Stimulated activated CD4-positive, alpha-beta T cell treated with anti-CD3 and anti-CD28 coated beads, Interleukin-2, amount 100 ng/mL, for 24 hours (primary cell): ENCODE measurements at places on chromosomes 6 and 20.

DNA sequence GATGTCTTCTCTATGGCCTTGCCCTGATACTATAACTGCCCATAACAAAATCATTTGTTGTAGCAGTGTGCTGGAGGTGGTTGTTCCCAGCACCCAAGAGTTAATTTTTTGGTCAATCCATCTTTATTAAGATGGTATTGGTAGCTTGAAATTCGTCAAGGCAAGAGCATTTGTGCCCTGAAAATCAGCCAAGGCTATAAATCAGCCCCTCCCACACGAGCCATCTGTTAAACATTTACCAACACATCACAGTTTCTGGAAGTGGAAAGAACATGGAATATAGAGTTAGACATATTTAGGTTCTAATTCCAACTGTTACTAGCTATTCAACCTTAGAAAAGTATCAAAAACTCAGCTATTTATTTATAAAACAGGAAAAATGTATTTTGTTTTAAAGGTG, 888.4 kb upstream of the GJE1 start:
- no peak for DNase-seq

GRCh38 chr20:49682278-49682677, 31.4 kb downstream of the B4GALT5 start:
- DNase-seq, result no peak

- DNase-seq, result peak; percentile 35
Measured at GRCh38 chr6:112235956-112236355, 18.4 kb downstream of the LAMA4 start.

GRCh38 chr20:11235058-11235457, 561.3 kb upstream of the JAG1 start:
- DNase-seq, result no peak

DNA sequence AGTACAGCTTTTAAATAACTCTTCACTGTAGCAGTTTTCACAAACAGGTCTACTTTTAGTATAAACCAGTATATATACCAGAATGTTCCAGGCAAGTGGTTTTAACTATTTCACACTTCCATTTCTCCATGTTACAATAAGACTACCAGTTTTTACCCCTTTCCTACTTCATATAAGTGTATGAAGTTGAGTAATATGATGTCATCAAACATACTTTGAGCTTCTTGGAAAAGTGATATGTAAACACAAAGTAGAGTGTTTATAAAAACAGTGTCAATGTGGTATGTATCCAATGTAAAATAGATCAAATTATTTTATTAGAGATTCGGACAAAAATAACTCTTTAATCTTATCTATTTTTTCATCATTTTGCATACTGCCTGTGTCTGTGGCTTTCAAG, 2.5 kb upstream of the PAQR8 start:
- no peak for DNase-seq

GRCh38 chr20:57092112-57092899, 174.1 kb downstream of the BMP7 start:
- peak; percentile 54 for DNase-seq

DNA sequence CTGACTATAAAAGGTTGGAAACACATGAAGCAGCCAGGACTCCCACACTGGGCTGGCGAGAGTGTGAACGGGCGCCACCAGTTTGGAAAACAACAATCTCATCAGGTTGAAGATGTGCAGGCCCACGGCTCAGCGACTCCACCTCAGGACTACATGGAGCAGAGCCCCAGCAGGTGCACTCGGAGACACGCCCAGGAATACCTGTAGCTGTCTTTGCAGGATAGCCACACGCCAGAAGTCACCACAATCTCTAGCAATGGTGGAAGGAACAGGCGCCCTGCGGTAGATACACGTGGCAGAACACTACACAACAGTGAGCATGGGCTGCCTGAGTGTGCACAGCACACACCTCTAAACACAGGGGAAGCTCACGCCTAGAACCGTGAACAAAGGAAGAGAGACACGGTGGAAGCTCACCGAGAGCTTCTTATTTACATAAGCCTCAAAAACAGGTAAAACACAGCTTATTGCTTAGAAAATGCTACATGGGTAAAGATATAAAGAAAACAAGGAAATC, 28.7 kb upstream of the RPS6KA2 start:
- DNase-seq, result no peak

DNA sequence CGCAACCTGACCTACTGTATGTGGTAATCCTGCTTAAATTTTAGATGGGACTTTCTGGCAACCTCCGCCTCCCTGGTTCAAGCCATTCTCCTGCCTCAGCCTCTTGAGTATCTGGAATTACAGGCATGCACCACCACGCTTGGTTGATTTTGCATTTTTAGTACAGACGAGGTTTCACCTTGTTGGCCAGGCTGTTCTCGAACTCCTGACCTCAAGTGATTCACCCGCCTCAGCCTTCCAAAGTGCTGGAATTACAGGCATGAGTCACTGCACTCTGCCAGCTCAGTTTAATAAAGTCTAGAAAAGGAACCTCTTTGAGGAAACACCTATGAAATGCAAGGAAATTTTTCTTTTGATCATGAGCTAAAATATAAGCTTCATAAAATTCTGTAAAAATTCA, 9.0 kb upstream of the PLCB4 start:
- DNase-seq, result no peak

- DNase-seq, result no peak
Measured at GRCh38 chr20:46916258-46916603, 21.6 kb downstream of the EYA2 start.

DNA sequence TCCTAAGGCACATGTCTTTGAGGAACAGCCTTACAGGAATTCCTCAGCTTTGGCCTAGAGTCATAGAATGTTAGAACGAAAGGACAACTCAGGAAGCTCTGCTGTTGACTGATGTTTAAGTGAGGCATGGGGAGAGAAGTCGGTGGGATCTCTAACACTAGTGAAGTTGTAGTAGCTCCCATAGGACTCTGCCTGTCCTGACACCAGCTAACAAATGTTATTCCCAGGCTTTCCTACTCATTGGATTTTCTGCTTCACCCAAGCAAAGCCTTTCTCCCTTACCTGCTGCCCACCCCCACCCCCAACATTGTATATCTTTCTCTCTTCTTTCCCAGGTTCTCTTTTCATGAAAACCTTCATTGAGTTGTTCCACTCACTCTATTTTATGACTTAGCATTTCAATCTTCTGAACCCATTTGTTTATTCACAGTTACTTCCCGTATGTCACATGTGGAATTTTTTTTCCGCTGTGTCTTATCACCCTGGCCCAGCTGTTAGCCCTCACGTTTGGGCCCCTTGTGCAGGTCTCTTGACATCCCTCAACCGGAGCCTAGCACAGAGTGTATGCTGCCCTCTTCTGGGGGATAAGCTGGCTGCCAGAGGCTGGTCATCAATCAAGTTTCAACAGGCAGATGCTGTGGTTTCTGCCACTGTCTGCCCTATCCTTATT, 39.2 kb upstream of the RNF8 start:
- peak; percentile 45 for DNase-seq

DNA sequence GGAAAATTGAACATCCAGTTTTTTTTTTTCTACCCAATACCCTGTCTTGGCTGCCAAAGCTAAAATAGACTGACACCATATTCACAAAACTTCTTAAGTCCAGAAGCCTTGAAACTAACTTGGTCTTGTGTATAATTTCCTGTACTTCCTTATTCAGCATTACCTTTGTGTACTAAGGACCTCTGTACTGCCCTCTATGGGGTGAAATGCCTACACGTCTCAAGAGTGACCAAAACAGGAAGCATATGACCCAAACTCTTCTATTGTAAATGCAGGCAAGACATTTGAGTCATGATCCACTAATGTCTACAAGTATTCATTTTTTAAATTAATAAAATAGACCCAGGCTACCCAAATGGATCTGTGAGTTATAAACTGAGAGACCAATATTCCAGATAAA, 50.4 kb downstream of the HMGCLL1 start:
- no peak for DNase-seq

GRCh38 chr6:22152841-22153240, 144.0 kb downstream of the PRL start:
- DNase-seq, result no peak

- peak; percentile 40 for DNase-seq
Measured at GRCh38 chr20:36629719-36630681, 16.0 kb downstream of the SLA2 start.

DNA sequence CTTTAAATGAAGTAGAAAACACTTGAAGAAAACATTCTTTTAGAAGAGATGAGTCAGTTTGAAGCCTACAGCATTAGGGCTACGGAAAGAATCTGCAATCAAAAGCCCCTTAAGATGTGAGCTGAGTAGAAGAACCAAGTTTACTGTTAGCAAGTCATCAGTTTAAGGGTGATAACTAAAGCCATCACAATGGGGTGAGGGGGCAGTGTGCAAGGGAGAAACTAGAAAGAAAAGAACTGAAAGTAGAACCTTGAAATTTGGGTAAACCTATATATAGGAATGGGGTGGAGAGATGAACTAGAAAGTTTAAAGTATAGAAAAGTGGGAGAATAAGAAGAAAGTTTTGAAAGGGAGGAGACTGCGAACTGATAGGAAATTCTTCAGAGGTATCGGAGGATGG, 212.9 kb downstream of the COL19A1 start:
- DNase-seq, result no peak

GRCh38 chr6:42313038-42313437, 95.4 kb upstream of the MRPS10 start:
- DNase-seq, result no peak

DNA sequence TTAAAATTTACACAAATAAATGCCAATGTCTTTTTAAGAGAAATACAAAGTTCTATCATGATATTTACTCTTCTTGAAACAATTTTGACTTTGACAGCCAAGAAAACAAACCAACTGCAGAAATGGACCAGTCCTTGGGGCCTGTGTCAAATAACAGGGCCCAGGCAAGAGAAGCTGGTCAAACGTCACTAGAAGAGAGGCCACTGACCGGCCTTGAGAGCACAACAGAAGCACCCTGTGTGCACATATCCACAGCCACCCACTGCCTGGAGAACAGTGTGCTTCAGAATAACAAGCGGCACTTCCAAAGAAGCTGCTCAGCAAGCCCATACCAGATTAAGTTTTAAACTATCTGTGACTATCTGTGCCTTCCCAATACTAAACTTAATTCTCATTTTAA, 14.8 kb downstream of the APMAP start:
- DNase-seq, result no peak

DNA sequence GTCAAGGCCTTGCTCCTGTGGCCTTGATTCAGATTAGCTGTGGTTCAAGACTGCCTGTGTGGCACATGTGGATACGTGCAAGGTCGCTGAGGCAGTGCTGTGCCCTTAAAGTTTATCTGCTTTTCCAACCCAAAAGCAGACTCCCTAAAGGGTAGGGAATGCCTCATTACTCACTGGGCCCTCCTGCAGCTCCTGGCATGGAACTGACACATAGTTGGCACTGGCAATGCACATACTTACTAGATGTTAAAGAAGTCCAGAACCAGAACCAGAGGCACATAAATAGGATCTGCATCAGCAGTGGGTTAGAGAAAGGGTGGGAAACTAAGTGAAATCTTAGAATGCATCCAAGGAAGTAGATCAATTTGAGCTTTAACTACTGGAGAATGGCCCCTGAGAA, 90.6 kb upstream of the MLN start:
- no peak for DNase-seq

DNA sequence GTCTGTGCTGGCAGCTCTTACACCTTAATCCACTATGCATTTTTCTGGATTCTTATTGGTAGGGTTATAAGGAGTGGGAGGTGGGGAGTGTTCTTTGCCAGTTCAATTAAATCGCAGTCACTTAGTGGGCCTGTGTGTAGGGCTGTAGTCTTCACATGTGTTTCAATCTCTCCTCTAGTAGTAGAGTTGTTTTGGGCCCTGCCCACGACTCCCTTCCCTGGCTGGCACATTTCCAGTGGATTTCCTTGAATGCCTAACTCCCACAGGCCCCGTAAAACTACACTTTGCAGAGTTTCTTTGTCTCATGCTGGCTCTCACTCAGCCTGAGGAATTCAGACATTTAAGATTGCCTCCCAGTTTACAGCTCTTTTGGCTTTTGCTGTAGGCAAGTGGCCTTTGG, 414.0 kb upstream of the OPRM1 start:
- no peak for DNase-seq

GRCh38 chr6:135182071-135183001, 1.2 kb downstream of the MYB start:
- DNase-seq, result peak; percentile 46

GRCh38 chr20:35131934-35132333, 15.2 kb downstream of the EDEM2 start:
- no peak for DNase-seq

DNA sequence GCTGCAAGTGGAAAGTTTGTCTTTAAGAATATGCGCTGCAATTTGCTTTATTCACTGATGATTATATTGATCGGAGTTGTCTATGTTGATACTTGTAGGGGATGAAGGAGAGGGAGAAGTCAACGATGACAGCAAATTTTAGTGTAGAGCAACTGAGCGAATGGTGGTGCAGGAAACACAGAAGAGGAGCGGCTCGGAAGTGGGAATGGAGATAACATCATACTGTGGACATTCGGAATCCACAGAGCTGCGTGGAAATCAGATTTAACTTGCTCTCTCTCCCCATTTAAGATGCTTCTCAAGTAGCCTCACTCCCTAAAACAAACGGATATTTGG, 722 bp upstream of the TMEM14B start:
- no peak for DNase-seq

GRCh38 chr6:84777888-84778287, 13.5 kb upstream of the TBX18 start:
- no peak for DNase-seq

DNA sequence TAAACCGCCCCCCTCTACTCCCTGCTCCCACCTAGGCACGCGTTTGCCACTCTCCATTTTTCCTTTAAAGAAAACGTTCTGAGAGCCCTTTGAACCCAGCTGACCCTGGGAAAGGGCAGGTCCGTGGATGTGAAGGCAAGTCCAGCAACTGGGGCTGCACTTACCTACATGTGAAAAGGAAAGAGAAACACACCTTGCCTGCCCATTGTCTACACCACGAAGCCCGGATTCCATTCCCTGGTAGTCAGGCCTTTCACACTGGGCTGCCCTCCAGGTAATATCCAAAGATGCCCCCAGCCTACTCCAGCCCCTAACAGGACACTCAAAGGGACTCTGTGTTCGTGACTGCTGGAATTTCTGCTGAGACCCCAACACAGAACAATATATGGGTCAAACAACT, 94.4 kb downstream of the CD83 start:
- DNase-seq, result no peak

DNA sequence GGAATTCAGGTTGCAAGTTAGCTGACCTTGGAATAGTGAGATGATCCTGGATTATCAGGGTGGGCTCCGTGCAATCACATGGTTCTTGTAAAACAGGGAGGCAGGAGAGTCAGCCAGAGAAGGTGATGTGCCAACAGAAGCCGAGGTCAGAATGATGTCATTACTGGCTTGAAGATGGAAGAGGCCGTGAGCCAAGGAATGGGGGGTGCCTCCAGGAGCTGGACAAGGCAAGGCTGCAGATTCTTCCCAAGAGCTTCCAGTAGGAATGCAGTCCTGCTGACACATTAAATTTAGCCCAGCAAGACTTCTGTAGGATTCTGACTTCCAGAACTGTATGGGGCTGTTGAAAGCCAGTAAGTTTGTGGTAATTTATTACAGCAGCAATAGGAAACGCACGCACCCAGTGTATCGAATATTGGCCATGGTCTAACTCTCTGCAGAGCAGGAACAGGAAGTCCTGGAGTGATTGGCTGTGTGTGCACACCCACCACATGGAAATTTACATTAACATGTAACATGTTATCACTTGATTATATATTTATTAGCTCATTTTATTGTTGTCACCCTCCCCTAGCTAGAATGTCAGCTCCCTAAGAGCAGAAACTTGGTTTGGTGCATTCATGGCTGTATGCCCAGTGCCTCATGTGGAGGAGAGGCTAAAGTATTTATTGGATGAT, 19.1 kb downstream of the SLC24A3 start:
- DNase-seq, result no peak
